NCI-H524 treated with DMSO at 0.1 percent for 48 hours (cell line): ENCODE measurements at places on chromosomes 2 and 18.

- DNase-seq, result no peak
Observed at GRCh38 chr18:12038082-12038638, 55.5 kb upstream of the ANKRD62 start.

GRCh38 chr18:50163505-50163904, 31.4 kb downstream of the MYO5B start:
- DNase-seq, result no peak

DNA sequence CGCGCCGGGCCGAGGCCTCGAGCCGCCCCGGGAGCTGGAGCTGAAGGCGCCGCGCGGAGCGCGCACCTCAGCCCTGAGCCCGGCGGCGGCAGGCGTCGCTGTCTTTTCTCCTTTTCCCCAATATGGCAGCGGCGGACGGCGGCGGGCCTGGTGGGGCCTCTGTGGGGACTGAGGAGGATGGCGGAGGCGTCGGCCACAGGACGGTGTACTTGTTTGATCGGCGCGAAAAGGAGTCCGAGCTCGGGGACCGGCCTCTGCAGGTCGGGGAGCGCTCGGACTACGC, 369 bp downstream of the SMCHD1 start:
- DNase-seq, result no peak

- DNase-seq, result no peak
Observed at GRCh38 chr2:73070643-73071359, 711 bp downstream of the SFXN5 start.

DNA sequence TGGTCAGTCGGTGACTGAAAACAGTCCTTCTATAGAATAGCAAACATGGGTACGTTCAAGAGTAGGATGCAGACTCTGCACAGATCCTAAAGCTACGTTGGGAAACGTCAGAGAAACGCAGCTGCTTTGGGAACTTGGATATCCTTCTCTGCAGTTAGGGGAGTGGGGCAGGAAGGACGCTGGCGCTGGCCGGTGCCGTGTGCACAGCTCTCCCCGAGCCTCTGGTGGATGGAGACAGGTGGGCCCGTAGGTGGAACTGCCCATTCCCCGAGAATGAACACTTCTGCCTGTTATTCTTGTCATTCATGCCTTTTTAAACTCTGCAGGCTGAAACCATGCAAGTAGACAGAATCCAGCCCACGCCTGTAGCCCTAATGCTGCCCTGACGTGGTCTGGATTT, 91.7 kb upstream of the MBOAT2 start:
- DNase-seq, result no peak

- no peak for DNase-seq
Observed at GRCh38 chr2:77101796-77102452, 420.3 kb downstream of the LRRTM4 start.

- DNase-seq, result no peak
Observed at GRCh38 chr2:134097740-134098139, 156.1 kb upstream of the MGAT5 start.

- no peak for DNase-seq
Observed at GRCh38 chr2:149989447-149990063, 402.0 kb upstream of the MMADHC start.

- no peak for DNase-seq
Observed at GRCh38 chr2:236977852-236978398, 107.8 kb upstream of the COPS8 start.

- DNase-seq, result no peak
Observed at GRCh38 chr2:4192119-4192518, 488.7 kb downstream of the DCDC2C start.

DNA sequence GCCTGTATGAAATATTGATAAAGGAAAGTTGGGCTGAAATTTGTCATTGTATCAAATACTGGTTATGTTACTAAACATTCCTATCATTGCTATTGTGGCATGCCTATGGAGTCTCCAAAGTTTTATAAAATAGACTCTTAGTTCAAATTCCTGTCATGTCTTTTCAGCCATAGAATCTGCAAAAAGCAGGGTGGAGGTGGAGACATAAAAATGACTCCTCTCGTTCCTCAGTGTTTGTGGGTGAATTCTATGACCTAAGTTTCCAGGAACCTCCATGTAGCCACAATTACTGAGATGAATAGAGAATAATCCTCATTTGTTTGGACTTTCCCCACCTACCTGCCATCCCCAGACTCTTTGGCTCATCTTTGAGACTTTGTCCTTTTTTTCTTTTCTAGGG, 326.3 kb upstream of the ETAA1 start:
- DNase-seq, result no peak

DNA sequence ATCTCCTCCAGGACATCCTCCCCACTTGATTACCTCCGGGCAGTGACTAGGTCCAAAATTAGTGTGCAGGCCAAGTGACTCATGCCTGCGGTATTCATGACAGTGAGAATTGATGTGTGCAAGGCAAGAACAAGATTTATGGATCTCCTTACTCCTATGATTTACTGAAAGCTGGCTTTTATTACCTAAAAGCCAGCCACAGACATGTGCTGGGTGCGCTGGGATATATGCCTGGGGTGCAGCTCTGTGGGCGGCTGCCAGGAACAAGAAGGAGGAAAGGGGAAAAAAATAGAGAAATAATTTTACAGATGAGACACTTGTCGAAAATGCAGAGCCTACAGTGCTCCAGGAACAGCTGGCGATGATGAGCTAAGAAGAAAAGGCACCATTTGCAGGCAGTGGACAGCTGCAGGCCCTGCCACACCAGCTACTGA, 359.3 kb downstream of the CMPK2 start:
- DNase-seq, result no peak
